Midbrain (tissue), 1 donor: ENCODE measurements at places on chromosomes 2 and 18.

- no peak for DNase-seq
Measured at GRCh38 chr18:47724186-47724975, 206.1 kb downstream of the SMAD2 start.

- no peak for DNase-seq
Measured at GRCh38 chr18:5029592-5029991, 167.5 kb downstream of the AKAIN1 start.

GRCh38 chr2:151815821-151816489 lies 12.3 kb downstream of the ARL5A start:
- DNase-seq = no peak

GRCh38 chr18:37985126-37985525 lies 419.5 kb upstream of the CELF4 start:
- no peak for DNase-seq

DNA sequence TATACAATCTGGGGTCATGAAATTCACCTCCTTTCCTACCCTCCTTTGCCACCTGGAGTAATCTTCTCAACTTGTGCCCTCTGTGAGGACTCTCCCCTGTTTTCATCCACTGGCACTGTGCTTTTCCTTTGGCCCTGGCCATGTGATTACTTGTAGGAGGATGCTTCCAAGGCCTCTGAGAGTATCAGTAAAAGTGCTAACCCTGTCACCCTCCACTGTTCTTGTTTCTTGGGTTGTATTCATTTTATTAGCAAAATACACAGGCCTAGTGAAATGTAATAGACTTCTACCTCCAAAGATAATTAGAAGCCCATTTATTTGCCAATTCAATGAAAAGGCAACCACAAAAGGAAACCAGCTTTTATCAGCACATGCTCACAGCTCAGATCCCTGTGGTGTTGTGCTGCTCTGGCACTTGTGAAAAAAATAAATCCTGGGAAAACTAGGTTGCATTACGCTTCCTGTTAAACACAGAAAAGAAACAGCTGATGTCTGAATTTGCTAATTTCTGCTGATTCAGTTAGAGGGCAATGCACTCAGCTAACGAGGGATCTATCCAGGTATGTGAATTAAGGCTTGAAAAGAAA lies 357.5 kb upstream of the ETAA1 start:
- no peak for DNase-seq

- no peak for DNase-seq
Measured at GRCh38 chr2:29583104-29583503, 338.3 kb downstream of the ALK start.

- DNase-seq = no peak
Measured at GRCh38 chr2:212146416-212146815, 392.2 kb downstream of the ERBB4 start.

- no peak for DNase-seq
Measured at GRCh38 chr2:159091976-159092375, 123.5 kb downstream of the TANC1 start.

DNA sequence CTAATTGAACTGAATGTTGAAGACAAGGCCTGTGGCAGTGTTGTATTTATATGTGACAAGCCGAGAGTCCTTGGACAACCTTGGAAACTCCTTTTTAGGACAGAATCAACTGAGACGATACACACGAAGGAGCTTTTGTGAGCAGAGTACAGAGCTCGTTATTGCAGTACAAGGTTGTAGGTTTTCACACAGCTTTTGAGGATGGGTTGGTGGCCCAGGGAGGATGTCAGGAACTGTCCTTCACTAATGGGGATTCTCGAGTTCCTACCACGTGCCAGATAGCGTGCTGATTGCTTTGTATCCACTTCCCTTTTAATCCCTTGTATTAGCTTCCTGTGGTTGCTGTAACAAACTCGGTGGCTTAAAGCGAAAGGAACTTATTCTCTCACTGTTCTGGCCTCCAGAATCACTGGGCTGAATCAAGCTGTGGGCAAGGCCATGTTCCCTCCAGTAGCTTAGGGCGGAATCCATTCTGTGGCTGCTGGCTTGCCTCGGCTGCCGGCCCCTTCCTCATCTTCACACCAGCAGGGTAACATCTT lies 20.2 kb downstream of the INPP4A start:
- no peak for DNase-seq

DNA sequence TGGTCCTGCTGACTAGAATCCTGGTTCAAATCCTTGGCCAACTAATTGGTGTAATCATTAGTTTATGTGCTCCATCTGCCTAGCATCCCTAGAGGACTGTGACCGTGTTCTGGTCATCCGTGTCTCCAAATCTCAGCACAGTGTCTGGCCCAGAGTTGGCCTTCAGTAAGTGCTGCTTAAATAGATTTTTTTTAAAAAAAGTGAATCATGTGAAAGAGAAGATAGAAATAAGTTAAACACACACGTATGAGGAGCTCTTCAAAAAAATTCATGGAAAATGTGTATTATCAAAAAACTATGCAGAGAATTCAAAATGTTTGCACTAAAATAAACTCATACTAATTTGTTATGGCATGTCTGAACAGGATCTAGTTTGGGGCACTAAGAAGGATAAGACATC lies 129.3 kb upstream of the TLK1 start:
- no peak for DNase-seq

- DNase-seq = peak; percentile 8
Measured at GRCh38 chr2:27049422-27050280, 1.8 kb upstream of the AGBL5 start.

GRCh38 chr2:133768658-133769435 lies 200.6 kb upstream of the NCKAP5 start:
- DNase-seq = no peak

DNA sequence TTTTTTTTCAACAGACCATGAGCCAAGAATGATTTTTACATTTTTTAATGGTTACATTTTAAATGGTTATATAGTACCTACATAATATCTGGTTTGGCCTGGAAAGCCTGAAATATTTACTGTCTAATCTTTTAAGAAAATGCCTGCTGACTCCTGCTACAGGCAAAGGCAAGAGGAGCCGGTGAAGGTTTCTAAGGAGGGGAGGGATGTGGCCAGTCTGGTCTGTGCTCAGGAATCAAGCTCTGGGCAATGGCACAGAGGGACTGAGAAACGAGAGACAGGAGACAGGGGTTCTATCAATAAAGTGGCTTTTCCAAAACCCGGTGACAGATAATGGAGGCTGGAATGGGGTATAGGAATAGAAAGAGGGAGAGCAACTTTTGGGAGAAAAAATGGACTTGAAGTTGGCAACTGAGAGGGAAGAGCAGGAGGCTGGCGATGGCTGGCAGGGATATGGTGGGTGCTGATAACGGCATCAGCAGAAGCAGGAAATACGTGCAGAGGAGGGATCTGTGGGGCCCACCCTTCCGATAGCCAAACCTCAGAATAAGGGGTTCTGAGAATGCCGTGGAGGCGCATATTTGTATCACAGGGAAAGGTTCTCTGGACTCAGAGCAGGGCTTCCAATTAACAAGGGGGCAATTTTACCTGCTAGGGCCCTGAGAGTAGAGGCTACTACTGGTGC lies 64.0 kb upstream of the DNMT3A start:
- DNase-seq = no peak

DNA sequence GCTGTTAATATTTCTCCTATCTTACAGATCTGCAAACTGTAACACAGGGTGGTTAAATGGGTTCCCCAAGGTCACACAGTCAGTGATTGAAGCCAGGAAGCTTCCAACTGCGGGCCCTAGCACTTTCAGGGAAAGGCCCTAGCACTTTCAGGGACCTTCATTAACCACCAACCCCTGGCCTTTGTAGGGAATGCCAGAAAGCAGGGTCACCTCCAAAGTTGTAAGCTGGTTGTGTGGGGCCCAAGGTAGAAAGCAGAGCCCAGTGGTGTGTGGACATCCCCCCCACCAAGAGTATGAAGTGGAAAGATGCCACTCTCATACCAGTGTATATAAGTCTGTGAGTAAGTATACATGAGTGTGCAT lies 4.4 kb downstream of the DLX2 start:
- no peak for DNase-seq

- no peak for DNase-seq
Measured at GRCh38 chr18:25455646-25456045, 103.7 kb upstream of the ZNF521 start.

DNA sequence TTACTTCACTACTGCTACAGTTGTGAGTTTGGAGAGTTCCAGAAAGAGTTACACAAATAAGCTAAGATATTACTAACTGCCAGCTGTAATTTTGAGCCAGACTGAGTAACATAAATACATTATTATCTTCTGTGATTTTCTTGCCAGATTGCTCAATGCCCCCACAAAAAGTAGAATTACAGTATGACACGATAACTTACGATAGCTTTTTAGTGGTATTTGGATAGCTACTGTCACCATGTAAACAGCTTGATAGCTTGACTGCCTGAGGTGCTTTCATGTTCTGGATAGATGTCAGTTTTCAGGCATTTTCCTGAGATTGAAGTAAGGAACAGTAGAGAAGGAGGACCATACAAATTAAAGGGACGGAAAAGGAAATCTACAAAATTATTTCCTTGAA lies 533.3 kb downstream of the SOCS6 start:
- no peak for DNase-seq

DNA sequence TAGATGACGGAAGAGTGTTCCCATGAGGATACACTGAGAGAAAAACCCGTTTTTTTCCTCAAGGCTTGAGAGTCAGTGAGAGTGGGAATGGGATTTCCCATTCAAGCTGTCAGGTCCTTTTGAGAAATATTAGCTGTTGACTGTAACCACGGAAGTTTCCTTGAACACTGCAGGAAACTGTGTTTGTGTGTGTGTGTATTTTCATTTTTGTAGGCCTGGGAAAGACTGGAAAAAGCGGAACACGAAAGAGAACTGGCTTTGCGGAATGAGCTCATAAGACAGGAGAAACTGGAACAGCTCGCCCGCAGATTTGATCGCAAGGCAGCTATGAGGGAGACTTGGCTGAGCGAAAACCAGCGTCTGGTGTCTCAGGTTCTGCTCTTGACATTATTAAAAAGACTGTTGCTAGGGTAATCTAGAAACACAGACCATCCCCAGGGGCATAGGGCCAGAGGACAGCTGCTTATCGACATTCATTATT lies 98.8 kb upstream of the EML6 start:
- no peak for DNase-seq

DNA sequence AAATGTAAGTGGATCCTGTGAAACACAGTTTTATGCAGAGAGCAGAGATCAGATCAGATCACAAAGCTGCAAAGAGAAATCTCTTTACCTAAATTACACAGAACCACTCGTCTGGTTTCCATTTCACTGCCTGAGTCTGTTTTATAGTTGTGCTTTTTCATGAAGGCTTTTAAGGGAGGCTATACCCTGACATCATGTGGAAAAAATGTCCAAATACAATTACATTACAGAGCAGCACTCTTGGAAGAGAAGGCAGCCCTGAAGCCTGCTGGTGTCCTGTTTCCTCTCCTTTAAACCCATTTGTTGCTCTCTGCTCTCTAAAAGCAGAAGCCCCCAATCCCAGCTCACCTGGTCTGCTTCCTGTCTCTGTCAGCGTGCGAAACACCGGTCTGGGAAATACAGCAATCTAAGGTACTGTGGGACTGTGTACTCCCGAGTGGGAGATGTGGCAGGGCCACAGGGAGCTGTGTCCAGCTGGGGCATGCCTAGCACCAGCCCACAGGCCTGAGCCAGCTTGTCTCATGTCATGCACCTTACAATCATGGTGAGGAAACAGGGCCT lies 24.8 kb upstream of the ZFP36L2 start:
- DNase-seq = no peak

- no peak for DNase-seq
Measured at GRCh38 chr2:60954139-60954538, 63.4 kb upstream of the PEX13 start.
